ENCODE measurements at places on chromosomes 2 and 18.

GRCh38 chr2:19714926-19715325 is 186.9 kb downstream of the TTC32 start:
- DNase-seq, result no peak

- DNase-seq, result peak; percentile 15
Measured at GRCh38 chr2:6202756-6203155, 510.6 kb downstream of the SOX11 start.

GRCh38 chr2:200467806-200468681 is 41.8 kb downstream of the KCTD18 start:
- no peak for DNase-seq

DNA sequence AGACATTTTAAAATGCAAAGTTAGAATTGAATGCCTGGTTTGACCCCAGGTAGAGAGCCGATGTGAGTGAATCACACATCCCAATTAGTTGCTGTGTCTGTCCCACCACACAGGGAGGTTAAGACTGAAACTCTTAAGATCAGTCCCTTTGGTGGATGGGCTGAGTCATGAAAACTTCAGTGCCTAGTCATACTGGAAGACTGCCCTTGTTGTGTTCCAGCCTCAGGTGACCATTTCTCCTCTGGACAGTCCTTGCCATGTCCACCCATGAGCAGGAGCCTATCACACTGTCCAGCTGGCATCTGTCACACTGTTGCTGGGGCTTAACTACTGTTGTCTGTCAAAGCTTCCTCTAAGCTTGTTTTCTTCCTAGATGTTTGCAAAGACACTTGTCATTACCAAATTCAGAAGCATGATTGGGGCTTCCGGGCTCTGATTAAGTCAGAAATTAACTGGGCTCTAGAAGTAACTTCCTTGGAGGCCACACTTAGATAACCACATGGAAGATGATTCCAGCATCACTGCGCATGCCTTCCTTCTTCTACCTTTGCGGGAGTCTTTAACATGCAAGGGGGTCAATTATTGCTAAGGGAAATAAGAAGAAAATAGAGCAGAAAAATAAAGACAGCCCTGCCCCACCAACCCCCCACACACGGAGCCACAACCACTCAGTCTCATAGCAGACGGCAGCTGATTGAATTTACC is 21.3 kb downstream of the CYRIA start:
- DNase-seq, result no peak

DNA sequence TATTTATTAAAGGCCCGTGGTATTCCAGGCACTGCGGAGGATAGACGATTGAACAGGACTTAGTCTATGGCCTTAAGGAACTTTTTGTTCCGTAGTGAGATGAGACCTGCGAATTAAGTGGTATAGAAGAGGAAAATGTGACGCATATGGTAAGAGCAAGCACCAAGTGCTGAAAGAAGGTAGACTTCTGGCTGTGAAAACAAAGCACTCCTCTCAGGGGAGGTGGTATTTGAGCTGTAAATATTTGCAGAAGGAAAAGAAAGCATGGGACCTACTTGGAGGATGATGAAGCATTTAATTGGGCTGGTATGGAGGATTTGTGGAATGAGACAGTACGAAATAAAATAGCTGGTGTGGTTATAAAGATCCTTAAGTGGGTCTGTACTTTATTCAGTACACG is 62.5 kb downstream of the GPR39 start:
- peak; percentile 28 for DNase-seq

Measured in DMS53 (cell line).